ENCODE measurements at places on chromosomes 11 and 22.

DNA sequence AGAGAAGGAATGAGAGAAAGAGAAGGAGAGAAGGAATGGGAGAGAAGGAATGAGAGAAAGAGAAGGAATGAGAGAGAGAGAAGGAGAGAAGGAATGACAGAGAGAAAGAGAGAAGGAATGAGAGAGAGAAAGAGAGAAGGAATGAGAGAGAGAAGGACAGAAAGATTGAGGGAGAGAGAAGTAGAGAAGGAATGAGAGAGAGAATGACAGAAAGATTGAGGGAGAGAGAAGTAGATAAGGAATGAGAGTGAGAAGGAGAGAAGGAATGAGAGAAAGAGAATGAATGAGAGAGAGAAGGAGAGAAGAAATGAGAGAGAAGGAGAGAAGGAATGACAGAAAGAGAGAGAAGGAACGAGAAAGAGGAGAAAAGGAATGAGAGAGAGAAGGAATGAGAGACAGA is 34.1 kb upstream of the APOL5 start:
- DNase-seq: no peak

DNA sequence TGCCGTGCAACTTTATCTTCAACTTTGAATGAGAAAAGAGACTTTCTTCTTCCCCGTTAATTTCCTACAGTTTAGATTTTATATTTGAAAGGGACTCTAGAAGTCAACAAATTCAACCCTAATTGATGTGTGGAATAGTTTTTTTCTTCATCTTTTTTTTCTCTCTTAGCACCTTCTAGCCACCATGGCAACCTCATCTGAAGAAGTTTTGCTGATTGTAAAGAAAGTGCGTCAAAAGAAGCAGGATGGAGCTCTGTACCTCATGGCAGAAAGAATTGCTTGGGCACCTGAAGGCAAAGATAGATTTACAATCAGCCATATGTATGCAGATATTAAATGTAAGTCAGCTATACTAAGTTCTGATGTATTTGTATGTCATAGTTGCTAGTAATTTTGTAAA is 10.5 kb downstream of the GTF2H1 start:
- DNase-seq: no peak

DNA sequence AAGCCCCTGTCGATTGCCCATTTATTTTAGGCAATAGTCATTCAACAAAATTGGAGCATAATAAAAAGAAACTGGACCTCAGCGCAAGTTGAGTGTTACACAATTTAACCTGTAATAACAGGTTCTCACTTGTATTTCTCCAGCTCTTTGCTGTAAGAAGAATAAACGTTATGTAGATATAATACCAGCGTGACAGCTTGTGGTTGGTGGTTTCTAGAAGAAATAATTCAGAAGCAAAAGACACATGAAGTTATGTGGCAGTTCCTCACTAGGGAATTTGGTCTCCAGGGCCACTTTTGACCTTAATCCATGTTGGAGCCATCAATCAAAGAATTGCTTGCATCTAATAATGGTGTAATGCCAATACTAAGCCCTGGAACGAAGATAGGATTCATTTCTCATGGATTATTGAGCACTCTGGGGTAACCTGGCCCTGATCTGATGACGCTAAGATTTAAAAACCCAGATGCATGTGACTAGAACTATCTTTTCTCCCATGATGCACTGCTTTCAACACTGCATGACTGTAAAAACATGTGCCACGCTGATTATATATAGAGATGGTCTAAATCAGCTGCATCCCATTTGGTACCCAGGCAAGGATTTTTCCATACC is 129.7 kb upstream of the LDLRAD3 start:
- no peak for DNase-seq

- no peak for DNase-seq
Observed at GRCh38 chr11:11589437-11589836, 32.4 kb downstream of the GALNT18 start.

DNA sequence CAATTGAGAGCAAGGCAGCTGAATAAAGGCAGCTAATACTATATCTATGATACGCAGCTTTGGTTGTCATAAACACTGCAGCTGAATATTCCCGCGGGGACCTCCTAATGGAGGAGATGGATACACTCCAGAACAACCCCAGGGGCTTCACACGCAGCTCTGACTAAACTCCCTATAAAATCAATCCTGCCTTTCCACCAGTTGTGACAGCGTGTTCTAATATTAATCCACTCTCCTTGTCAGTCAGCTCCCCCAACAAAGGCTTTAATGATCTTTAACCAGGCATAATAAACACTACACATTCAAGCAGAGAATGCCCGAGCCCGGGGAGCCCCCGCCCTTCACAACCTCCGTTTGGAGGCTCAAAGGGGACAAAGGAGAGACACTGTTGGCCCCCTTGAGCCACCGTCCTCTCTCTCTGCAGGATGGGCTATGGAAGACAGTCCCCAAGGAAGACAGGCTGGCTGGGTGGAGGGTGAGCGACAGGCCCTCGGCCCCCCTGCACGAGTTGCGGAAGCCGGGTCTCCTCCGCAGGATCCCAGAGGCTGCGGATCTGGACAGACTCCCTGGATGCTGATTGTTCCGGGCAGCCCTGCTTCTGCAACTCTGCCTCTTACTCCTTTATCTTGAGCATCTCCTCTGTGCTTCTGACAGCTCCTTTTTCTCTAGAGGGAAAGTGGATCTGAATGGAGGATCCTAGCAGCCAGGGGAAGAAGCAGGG is 565.2 kb downstream of the BUD13 start:
- no peak for DNase-seq

DNA sequence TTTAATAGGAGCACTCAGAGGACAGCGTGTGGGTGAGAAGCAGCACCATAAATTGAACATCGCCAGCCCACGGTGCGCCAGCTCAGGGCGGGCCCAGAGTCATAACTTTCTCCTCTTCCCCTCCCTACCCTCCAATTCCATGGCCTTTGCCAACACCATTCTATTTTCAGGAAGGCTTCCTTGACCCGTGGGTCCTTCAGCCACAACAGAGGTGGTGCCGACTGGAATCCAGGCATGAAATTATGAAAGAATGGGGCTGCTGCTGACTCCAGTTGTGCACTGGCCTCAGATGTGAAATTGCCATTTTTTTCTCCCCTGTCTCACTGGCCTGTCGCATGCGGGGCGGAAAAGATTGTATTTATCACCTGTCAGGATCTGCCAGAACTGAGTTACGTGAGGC is 345.9 kb downstream of the MIAT start:
- DNase-seq: no peak

- no peak for DNase-seq
Observed at GRCh38 chr11:103433386-103434072, 324.3 kb downstream of the DYNC2H1 start.

- no peak for DNase-seq
Observed at GRCh38 chr11:11931461-11932055, 76.9 kb downstream of the DKK3 start.

DNA sequence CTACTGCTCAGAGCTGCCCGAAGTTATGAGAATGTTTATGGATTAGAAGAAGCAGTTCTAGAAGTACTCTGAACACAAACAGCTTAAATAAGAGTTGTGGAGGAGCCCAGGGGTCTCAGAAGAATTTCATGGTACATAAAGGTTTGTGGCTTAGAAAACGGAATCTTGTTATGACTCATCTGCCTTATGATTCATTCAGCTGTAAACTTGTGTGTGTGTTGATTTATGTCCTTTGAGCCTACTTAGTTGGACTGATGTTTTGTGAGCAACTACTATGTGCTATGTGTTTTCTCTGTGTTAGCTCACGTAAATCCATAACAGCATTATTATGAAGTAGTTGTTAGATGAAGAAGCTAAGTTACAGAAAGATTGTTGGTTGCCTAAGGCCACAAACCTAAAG is 203.7 kb downstream of the PGR start:
- no peak for DNase-seq

DNA sequence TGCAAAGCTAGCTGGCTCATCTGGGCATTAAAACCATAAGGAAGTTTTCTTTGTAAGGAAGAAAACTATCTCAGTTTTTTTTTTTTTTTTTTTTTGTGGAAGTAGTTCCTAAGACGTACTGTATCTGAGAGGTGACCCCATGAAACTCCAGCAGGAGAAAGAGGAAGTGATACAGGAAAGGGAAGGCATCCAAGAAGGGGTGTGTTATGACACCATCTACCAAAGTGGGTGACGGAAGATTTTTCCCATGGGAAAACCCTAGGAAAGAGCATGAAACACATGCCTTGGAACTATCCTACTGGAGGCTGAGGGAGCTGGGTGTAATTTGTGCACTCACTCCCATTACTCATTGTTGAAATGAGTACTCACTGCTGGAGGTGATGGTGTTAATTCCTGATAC is 63.8 kb upstream of the ARHGAP20 start:
- no peak for DNase-seq

GRCh38 chr11:118434123-118434552 is 2.2 kb upstream of the KMT2A start:
- DNase-seq: no peak

DNA sequence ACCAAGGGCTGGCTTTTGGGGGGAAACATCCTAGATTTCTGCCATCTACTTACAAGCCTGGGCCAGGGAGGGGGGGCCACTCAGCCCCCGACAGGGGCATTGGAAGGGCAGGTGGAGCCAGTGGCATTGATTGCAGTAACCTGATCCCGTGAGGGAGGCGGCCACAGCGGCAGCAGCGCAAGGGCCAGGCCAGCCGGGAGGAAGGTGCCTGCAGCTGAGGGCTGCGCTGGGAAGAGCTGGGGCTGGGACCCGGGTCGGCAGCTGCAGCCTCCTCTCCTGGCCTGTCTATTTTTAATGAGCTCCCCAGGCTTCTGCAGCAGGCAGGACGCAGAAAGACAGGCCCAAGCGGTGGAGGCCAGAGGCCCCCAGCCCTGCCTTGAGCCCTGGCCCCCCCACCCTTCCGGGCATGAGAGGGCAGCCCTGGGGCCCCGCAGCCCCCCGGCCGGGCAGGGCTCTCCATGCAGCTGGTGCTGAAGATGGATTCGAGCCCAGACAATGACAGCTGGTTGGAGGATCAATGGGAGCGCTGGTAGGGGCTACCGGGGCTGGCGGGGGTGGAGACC is 10.6 kb downstream of the FREY1 start:
- peak; percentile 49 for DNase-seq

- no peak for DNase-seq
Observed at GRCh38 chr11:73203322-73203721, 14.8 kb upstream of the P2RY2 start.

GRCh38 chr11:47688111-47688510 is 27.1 kb downstream of the AGBL2 start:
- DNase-seq: no peak

GRCh38 chr11:23124996-23125395 is 264.7 kb upstream of the CCDC179 start:
- no peak for DNase-seq

DNA sequence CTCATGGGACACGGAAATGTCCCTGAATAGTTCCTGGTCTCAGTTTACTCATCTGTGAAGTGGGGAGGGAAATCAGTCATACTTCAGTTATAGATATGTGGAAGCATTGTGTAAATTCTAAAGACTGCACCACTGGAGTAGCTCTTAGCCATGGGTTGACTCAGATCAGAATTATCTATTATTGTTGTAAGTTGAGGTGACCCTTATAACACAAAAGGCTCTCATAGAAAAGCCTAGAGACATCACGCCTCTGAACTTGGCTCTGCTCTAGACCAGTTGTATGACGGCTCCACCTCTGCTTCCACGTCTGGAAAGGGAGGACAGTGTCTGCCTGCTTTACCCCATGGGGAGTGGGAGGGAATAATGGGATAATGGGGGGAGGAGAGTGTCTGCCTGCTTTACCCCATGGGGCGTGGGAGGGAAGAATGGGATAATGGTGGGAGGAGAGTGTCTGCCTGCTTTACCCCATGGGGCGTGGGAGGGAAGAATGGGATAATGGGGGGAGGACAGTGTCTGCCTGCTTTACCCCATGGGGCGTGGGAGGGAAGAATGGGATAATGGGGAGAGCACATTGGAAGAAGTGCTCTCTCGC is 98.2 kb downstream of the AMOTL1 start:
- no peak for DNase-seq

GRCh38 chr11:121244884-121245283 is 47.7 kb upstream of the SC5D start:
- DNase-seq: no peak

- DNase-seq: no peak
Observed at GRCh38 chr22:49193901-49194465, 633.7 kb downstream of the BRD1 start.

GRCh38 chr11:63970902-63971301 is 3.5 kb upstream of the COX8A start:
- DNase-seq: no peak

DNA sequence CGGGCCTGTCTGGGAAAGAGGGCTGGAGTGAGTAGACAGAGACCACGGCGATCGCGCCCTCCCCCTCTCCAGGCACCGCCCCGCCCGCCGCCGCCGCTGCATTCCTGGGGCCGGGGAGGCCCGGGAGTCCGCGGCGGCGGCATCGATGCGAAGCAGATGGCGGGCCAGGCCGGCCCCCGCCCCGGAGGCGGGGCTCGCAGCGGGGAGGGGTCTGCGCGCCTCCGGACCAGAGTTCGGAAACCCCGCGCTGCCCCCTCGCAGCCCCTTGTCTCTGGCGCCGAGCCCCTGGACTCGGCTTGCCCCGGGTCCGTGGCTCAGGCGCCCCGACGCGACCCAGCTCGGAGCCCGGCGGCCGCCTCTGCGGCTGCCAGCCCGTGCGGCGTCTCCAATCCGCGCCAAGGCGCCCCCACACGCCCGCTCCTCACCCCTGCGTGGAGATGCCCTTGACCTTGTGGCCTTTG is 1.3 kb downstream of the SCARF2 start:
- no peak for DNase-seq

DNA sequence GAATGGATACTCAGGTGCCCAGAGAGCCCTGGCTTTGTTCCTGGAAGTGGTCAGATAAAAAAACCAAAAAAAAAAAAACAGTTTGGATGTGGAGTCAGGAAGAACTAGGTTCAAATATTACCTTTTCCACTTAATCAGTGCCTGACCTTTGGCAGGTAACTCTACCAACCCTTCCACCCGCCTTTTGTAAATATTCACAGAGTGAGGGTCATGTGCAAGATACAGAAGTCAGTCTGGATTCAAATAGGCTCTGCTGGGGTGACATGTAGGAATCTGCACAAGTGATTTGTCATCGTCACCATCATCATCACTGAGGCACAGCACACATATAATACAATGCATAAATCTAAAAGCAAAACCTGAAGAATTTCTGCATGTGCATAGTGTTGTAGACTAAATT is 490.7 kb downstream of the MIAT start:
- no peak for DNase-seq

DNA sequence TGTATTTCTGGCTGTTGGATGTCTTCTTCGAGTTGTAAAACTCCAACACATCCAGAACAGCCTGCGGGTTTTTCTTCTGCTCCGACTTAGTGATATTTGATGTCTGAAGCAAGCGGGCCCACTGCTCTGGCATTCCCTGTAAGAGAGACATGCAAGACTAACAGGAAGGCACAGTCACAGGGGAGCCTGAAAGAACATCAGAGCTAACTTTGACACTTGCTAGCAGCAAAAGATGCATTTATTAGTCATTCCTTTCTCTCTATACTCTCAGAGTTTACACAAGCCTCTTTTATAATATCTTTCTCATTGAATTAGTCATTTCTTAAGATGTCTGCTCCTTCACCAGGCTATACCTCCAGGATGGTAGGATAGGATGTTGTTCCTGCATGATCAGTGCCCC is 77.8 kb upstream of the GDPD4 start:
- DNase-seq: no peak

GRCh38 chr11:57277845-57278720 is 41.0 kb upstream of the APLNR start:
- no peak for DNase-seq

Measured in NCI-H510A (cell line).